ENCODE measurements at places on chromosomes 11 and 22.

- DNase-seq = no peak
Measured at GRCh38 chr11:62025487-62026105, 58.2 kb upstream of the FTH1 start.

DNA sequence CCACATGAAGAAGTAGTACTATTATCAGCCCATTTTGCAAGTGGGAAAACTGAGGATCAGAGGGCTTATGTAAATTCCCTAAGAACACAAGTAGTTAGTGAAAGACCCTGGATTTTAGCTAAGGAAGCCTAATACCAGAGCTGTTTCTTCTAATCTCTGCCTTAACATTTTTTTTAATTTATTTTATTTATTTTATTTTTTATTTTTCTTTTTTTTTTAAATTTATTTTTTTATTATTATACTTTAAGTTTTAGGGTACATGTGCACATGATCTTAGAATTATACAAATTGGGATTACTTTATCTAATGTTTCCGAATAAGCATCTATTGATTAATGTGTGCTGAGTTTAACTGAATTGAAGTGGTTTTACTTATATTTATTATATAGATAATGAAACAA, 1015.3 kb downstream of the LRRC4C start:
- DNase-seq = no peak

- no peak for DNase-seq
Measured at GRCh38 chr22:29380032-29380781, 8.2 kb downstream of the AP1B1 start.

GRCh38 chr11:3215346-3216026, 3.1 kb downstream of the MRGPRG start:
- no peak for DNase-seq

GRCh38 chr11:84812471-84812969, 814.6 kb downstream of the DLG2 start:
- no peak for DNase-seq

DNA sequence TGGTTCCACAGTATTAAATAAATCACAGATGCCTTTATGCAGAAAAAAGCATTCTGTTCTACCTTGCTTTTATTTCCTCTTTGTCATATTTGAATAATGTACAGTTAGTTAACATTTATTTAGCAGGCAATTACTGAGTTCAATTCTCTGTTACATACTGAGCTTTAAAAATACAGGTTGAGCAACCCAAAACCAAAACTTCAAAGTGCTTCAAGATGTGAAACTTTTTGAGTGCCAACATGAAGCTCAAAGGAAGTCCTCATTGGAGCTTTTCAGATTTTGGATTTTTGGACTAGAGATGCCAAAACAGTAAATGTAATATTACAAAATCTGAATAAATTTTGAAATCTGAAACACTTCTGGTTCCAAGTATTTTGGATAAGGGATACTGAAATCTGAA, 54.1 kb downstream of the PDHX start:
- DNase-seq = no peak

DNA sequence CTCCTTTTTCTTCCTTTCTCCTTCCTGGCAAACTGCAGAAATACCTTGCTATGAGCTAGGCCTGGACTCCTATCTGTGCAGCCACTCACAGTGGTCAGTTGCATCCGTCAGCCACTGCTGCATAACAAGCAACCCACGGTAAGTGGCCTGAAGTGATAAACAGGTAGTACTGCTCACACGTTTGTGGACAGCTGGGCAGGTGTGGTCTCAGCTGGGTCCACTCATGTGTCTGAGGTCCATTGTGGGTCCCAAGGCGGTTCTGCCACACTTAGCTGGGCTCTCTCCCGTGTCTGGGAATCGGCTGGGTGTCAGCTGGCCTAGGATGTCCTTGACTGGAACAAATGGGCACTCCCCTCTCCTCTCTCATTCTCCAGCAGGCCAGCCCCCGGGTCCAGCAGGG, 109.3 kb downstream of the BRD1 start:
- no peak for DNase-seq

- no peak for DNase-seq
Measured at GRCh38 chr11:36392196-36392595, 96.1 kb downstream of the PRR5L start.

All from NCI-H446 (cell line).